Activated T-cell treated with anti-CD3 and anti-CD28 coated beads for 48 hours (primary cell): ENCODE measurements at places on chromosomes 2 and 18.

DNA sequence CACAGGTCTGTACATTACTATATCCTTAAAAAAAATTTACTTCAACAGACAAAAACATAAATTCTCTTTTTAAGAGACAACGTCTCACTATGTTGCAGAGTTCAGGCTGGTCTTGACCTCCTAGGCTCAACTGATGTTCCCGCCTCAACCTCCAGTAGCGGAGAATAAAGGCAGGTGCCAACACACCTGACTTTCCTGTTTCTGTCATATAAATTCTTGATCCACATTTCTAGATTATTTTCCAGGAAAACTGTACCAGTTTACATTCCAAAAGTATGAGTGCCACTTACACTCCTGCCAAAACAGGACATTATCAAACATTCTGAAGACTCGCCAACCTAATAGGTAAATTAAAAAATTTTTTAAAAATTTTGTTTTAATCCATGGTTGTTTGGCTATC lies 48.6 kb downstream of the PUM2 start:
- no peak for DNase-seq

- peak; percentile 39 for DNase-seq
Measured at GRCh38 chr2:61763605-61764034, 90.2 kb downstream of the FAM161A start.

DNA sequence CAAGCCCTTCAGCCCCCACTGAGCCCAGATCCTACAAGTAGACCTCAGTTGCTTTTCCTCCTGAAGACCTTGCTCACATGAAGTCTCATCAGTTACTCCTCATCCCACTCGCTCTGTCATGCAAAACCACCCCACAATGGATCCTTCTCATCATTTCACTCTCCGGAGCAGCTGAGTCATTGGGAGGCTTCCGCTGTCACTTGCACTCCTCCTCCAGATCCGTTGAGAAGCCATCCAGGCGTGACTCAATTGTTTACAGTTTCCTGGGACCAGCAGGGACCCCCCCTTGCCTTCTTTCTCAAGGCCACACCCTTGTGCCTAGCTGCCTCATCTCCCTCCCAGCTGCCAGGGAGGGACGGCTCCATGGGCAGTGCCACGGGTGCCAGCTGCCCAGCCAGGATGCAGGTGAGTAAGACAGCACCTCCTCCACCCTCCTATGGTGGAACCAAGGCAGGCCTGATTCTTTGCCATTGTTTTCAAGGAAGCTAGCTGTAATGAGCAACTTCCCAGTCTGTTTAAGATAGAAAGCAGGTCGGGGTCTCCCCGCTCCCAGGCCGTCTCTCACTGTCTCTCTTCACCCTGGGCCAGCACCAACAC lies 16.3 kb downstream of the GPR55 start:
- peak; percentile 65 for DNase-seq

DNA sequence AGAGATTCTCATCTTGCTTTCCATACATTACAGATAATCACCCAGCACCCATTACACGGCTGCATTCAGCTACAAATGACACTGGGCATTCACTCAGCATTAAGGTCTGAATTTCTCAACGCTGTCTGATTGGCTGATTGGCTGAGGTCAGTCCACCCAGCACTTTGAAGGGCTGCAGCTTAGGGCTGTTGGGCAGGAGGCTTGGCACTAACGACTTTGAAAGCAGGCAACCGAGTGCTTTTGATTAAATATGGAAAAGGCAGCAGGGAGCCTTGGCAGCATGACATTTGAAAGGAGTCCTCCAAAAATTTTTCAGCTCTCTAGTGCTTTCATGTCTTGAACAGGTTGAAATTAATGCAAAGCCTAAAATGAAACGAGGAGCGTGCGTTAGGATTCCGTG lies 253.0 kb downstream of the DCDC2C start:
- DNase-seq = no peak

- no peak for DNase-seq
Measured at GRCh38 chr2:45627911-45628310, 16.8 kb upstream of the SRBD1 start.

- DNase-seq = no peak
Measured at GRCh38 chr2:95269036-95269680, 5.1 kb upstream of the PROM2 start.

DNA sequence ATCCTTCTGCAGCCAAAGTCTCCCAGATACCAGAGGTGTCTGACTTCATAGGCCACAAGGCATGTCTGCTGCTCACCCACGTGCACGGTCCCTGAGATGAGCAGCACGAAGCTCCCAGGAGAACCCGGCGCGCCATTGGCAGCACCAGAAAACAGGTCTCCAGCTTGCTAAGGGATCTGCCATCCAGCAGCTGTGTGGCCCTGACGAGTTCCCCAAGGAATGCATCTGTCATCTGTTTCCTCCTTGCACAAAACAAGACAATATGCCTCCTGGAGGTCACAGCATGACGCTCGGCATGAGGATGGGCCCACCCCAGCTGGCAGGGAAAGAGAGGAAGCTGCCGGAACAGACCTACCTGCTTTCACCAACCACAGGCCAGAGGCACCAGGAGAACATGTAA lies 29.2 kb downstream of the HS6ST1 start:
- no peak for DNase-seq

DNA sequence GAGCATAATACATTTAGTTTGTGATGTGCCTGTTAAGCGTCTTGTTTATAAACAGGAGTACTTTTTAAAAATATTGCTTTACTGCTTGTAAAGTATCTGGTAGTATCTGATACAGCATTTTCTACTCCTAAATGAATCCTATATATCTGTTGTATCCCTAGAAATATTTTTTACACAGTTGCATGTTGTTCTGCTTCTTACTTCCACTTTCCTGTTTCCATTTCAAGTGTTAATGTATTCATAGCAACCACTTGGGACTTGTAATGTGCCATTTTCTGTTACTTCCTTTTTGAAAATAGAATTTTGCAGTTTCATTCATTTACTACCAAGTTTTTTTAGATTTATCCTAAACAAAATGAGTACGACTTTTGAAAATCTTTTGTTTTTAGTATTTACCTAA lies 24.9 kb downstream of the CCNT2 start:
- no peak for DNase-seq

DNA sequence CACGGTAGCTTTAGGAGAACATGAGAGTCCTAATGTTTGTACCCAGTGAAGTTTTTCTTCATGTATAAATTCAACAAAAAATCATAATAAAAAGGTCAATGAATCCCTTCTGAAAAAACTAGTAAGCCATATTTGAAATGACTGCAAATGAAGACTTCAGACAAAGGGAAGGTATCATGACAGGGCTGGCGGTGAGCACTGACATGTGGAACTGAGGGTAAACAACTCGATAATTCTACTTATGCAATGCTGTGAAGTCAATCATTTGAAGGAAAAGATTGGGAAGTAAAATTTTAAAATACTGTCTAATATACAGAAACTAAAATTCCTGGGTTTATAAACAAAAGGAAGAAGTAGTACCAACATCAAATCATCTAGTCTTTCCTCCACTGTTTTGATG lies 190.2 kb upstream of the COPS8 start:
- DNase-seq = no peak

DNA sequence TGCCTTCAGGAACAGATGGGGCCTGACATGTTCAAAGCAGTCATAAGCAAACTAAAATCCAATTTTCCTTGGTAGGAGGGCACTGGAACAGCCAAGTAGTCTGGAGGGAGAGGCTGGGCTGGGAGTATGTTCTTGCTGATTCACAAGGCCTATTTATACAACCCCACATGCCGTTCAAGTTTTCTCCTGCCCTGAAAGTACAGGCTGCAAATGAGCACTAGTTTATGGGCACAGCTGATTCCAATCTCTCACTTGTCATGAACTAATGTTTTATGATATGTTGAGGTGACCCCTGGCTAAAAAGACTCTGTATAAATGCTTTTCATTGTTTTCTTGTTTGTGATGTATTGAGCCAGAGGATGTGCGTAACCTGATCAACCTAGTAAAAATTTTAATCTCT lies 183.4 kb upstream of the SRD5A2 start:
- DNase-seq = no peak

- DNase-seq = no peak
Measured at GRCh38 chr2:148819019-148819585, 55.9 kb upstream of the KIF5C start.

DNA sequence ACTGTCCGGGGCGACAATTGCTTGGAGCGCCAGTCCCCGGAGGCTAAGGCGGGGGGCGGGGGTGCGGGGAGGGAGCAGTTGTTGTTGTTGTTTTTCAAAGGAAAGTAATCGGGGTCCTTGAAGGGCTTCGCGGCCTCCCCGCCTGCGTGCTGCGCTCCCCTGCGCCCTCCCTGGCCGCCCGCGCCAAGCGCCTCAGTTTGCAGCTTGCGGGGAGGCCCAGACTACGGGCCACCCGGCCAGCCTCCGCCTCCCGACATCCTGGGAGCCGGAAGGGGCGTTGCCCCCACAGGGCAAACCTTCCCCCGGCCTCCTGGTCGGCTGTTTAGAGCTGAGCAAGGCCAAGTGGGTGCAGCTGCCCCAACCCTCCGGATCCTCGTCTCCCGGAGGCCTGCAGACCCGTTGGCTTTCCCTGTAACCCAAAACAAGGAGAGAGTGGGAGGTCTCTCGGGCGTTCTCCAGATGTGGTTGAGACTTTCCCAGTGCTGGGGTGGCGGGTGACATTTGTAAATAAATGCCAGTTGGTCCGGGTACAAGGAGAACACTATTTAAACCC lies 3.7 kb upstream of the SIX3 start:
- DNase-seq = no peak

DNA sequence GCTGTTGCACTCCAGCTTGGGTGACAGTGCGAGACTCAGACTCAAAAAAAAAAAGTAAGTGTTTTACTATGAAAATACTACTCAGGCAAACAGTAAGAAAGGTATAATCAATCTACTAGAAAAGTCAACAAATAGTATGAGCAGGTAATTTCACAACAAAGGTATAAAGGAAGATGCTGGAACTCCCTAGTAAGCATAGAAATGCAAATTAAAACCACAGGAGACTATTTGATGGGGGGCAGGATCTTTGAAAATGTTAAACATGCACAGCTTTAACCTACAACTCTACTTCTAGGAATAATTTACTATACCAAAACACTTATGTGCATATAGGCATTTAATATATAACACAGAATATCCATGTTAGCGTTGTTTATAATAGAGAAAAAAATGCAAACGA lies 24.3 kb upstream of the TNFAIP6 start:
- no peak for DNase-seq

DNA sequence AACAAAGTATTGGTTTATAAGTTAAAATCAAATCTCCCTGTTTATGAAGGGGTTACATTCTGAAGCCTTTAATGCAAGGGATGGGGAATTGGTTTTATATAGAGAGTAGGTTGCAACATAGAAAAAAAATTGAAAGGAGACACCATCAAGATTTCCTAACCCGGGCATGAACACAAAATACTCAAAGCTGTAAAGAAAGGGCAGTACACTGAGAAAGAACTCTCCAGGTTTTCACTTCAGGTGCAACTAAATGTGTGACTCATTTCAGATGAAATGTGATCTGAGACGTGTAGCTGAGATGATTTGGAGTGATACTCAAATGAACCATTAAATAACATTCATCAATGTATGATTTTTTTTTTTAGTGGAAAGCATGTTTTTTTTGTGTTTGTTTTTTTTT lies 43.6 kb downstream of the SANBR start:
- no peak for DNase-seq

- DNase-seq = no peak
Measured at GRCh38 chr18:32355896-32356295, 114.8 kb downstream of the GAREM1 start.

DNA sequence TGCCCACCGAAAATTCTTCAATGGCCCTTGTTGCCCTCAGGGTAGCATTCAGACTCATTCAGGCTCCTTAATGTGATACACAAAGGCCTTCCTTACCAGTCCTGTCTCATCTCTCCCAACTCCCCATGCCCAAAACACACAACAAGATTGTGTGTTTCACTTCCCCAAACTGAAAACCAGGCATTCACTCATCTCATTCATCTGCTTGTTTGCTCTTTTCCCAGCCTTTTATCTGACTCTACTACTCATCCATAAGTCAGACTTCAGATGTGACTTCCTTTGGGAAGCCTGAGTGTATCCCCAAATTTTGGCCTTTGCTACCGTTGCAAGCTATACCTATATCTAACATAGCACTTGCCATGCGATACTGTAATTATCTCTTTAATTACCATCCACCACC lies 9.7 kb upstream of the SLC39A10 start:
- no peak for DNase-seq

DNA sequence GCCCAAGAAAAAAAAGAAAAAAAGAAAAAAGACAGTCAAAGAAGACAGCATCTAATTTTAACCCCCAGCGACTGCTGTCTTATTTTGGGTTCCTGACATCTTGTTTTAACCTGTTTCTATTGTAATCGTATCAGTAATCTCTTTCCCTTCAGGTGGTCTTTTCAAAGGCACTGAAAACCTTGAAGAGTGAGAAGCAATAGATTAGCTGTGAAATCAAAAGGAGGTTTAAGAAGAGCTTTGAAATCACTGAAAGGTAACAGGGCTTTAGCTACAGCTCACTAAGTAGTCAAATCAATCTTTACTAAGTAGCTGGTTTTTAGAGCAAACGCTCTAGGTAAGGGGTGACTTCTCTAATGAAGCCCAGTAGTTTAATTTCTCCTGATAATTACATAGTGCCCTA lies 5.4 kb upstream of the TANC1 start:
- DNase-seq = no peak

DNA sequence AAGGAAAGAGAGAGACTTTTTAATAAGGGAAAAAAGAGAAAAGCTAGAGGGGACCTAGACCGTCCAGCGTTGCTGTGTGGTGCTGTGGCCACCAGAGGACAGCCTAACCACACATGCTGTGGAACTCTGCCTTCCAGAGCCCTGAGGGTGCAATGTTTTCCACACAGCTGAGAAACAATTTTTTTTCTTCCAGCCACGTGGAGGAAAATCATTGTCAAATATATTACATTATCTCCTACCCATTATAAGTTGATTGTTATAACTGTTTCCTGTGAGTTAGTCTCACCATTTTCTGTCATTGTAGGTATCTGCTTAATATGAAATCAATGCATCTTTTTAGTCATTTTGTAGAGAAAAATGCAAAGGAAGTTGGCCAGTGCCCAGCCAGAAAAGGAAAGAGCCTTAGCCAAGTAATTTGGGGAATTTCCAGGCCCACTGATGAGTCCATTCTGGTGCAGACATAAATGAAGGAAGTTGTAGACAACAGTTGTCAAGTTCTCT lies 5.9 kb upstream of the MRPL19 start:
- DNase-seq = peak; percentile 41

DNA sequence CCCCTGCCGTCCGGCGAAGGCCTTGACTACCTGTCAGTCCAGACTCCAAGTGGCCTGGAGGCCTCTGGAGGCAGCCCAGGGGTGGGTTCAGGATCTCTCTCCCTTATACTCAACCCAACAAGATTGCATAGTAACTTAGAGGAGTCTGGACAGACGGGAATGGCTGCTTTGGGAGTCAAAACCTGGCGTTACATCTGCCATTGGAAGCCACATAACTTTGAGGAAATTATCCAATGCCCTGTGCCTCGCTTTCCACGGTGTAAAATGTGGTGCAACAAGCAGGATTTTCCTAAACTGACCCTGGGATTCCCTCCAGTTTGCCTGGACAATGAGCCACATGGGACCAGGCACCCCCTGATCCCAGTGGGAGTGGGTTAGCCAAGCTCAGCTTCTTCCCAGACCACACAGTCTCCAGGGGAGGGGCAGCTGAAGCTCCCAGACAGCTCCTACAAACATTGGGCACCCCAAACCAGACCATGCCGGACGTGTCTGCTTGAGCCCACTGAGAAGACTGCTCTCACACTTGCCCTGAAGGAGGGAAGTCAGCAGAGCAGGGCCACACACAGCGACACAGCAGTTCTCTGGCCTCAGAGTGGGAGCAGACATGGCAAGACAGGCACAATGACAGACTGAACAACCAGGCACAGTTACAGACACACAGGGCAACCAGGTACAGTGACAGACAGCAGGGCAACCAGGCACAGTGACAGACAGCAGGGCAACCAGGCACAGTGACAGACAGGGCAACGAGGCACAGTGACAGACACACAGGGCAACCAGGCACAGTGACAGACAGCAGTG lies 65.6 kb upstream of the RAB6C start:
- DNase-seq = no peak
